ENCODE measurements at places on chromosomes 2 and 18.

- no peak for DNase-seq
These were observed 12.7 kb downstream of the ZDBF2 start for GRCh38 chr2:206287197-206287596.

DNA sequence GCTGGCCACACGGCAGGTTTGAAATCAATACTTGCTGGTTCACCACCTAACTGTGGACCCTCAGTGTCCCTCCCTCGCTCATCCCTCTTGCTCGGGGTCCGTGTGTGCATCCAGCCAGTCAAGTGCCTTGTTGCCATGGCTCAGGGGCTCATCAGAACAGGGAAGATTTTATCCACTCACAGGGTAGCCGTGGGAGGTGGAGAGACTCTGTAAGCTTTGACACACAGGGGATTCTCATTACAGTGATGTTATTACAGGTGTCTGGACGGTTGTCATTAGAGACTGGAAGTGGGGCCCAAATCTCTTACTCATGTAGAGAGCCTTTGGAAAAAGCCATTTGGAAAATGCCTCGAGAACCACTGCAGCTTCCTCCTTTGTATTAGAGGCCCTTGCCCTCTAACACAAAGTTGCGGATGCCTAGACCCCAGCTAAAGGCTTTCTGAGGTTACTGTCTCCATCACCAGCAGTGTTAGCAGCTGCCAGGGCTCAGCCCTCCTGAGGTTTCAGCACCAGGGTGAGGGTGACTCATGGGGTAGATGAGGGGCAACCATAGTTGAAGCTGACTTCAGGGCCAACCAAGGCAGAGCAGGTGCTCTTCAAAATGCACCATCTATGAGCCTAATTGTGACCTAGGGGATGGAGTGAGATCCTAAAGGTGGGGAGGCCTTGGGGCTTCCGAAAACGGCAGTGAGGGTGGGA lies 195.6 kb downstream of the CLIP4 start:
- DNase-seq: no peak

- DNase-seq: no peak
These were observed 19.0 kb downstream of the SKA1 start for GRCh38 chr18:50393802-50394201.

GRCh38 chr2:194323740-194324139 lies 1333.3 kb upstream of the SLC39A10 start:
- no peak for DNase-seq

DNA sequence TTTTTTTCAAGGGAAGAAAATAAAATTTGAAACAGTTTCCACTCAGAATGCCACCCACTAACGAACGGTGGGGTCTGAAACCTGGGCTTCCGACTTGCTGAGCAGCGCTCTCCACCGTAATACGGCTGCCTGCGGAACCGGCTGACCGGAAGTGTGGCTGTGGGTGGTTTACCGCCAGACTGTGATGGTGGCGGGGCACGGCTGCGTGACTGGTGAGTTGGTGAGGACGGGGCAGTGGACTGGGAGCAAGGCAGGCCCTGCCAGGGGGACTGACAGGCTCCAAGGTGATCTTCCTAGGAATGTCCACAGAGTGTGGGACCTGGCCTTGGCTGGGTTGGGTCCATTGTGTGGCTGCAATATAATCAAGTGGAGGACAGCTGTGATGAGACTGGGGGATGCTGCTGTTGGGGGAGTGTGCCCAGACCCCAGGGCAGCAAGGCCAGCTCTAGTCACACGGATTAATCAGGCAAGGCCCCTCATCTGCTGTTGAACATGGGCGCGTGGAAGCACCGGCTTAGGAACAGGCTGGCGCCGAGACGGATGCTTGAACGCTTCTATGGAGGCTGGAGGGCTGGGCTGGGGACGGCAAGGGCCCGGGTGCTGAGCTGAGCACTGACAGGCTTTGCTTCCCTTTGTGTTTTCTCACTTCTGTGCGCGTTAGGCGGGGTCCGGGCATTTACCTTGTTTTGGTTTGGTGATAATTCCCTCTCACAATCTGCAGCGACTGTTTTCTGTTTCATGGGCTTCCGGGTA lies 357.7 kb upstream of the SPRED2 start:
- DNase-seq: no peak

DNA sequence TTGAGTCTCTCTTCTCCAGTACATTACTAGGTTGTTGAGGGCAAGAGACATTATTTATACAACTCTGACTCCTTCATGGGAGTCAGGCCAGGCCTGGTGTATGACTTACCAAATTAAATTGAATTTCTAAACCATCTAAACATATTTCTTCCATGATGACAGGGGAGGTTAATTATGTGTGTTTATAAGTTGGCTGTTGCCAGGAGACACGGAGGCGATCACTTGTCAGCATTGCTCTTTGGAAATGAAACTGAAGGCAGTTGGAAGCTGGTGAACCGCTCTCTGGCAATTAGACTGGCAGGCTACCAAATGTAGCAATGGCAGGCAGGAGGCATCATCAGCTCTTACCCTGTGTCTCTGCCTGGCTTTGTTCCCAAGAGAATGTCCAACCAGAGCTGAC lies 241.4 kb downstream of the KCNS3 start:
- no peak for DNase-seq

DNA sequence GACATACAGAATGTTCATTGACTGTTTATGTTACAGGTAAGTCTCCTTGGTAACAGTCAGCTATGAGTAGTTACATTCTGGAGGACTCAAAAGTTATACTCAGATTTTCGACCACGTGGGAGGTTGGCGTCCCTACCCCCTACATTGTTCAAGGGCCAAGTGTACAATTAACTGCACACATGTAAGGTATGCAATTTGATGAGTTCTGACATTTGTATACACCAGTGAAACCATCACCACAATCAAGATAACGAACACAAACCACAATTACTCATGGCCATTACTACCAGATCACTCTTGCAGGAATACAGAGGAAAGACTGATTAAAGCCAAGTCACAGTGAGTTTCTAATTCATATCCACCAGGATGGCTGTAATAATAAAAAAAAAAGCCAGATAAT lies 39.6 kb upstream of the LDLRAD4 start:
- no peak for DNase-seq

- DNase-seq: no peak
These were observed 18.3 kb downstream of the SMAD7 start for GRCh38 chr18:48932462-48932818.

GRCh38 chr18:51275712-51276476 lies 78.4 kb upstream of the MEX3C start:
- DNase-seq: peak; percentile 78

GRCh38 chr2:105400138-105400540 lies 1.3 kb upstream of the FHL2 start:
- no peak for DNase-seq

GRCh38 chr2:232577841-232578240 lies 27.4 kb downstream of the EIF4E2 start:
- no peak for DNase-seq

- no peak for DNase-seq
These were observed 1.5 kb downstream of the UCN start for GRCh38 chr2:27306573-27307286.

DNA sequence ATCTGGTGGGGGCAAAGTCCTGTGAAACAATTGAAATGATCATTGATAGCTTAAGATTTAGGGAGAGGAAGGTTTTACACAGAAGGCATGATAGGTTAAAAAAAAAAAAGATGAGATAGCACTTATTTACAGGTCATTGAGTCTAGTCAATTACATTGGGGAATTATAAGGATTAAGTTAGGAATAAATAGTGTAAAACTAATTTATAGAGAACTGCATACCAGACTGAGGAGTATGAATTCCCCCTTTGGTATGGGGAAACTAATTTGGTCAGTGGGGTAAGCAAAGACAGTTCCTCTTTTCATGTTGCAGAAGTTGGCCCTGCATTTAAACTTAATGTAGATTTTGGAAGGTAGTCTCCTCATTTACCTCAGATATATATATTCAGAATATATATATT lies 10.8 kb downstream of the GLS start:
- no peak for DNase-seq

DNA sequence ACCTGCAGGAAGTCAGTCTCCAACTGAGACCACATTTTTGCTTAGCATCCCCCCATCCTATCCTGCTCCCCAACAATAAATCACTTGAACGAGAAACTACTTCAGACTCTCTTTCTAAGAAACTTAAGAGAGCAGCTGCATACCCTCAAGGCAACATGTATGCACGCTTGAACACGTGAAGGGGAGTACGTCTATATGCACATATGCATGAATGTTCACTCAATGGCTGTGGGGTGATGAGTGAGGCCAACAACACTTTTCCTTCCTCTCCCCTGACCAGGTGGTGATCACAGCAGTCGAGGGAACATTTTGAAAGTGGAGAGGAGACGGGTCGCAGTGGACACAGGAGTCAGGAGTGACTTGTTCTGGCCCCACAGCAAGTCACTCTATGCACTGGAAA lies 79.8 kb upstream of the LPIN2 start:
- no peak for DNase-seq

GRCh38 chr2:55810622-55811020 lies 113.0 kb downstream of the EFEMP1 start:
- no peak for DNase-seq

GRCh38 chr18:62784966-62785413 lies 69.6 kb downstream of the PHLPP1 start:
- DNase-seq: no peak

DNA sequence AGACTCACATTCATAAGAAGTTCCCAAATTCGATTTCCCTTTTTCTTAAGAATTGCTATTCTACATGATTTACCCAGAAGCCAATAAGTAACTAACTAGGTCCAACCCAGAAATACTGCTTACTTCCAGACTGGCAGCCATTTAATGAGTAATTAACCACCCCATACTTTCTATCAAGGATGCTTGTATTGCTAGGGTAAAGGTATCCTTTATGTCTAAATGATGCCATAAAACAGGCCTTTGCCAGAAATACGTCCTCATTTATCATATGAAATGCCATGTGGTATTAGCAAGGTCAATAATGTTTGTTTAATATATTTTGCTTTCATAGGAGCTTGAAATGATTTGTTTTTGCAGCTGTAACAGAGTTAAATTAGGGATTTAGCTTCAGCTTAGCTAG lies 56.1 kb downstream of the PLEKHM3 start:
- DNase-seq: no peak

GRCh38 chr18:12257996-12258718 lies 4.0 kb downstream of the CIDEA start:
- no peak for DNase-seq

All from NCI-H524 (cell line).